Skeletal muscle cell (primary cell): ENCODE measurements at places on chromosomes 12 and 14.

DNA sequence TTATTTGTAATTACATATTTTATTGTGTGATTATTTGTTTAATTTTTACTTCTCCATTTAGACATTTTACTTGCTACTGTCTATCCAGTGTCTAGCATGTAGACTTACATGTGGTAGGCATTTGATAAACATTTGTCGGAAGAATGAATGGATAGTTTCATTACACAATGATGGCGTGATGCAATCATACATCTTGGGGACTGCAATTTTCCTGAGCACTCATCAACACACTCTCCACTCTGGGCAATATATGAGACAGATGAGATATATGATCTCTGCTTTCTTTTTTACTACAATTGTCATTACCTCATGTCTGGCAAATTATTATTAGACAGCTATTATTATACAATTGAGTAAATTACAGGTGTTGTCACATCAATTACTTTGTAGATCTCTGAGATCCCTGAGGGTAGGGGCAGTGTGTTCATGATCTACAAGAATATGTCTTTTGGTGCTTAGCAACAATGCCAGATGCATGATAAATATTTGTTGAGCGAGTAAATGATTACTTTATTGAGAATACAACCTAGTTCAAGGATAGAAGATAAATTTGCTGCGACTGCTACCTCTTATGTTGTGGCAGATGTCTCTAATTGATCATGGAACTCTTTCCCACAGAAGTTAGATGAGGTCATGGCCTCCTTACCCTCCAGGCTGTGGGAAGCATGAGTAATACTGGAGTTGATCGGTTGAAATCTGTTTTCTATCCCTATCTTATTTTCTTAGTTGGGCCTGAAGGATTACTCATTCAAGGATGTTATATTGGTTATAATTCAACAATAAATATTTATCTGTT lies 416.0 kb downstream of the LRIG3 start:
- DNase-seq, result no peak

DNA sequence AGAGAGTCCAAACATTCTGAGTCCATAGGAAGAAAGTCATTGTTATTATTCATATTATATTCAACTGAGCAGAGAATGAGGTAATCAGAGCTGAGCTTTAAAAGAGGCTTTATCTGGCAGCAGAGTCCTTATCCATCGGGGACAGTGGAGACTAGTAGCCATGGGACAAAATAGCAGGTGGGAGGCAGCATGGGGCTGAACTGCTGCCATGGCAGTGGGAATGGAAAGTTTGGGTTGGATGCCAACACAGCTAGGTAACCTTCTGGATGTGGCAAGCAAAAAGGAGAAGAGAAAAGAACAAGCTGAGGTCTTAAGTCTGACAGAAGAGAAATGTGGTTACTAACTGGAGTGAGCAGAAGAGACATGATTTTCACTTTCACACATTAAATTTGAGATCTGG lies 71.0 kb upstream of the CDKN3 start:
- no peak for DNase-seq

DNA sequence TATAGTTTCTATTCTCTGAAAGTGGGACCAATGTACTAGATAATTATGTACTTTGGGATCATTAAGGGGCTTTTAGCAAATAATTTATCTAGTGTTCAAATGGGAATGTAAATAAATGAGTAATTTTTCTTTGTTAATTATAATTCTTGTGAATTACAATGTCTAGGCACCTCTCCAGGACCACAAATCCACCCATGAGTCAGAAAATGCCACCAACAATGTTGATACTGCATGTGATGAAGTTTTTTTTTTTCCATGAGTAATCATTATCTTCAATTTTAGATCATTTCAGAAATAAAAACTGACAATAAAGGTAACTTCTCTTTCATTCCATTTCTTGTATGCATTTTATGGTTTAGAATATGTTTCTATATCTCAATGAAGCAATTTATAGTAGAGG lies 470.3 kb downstream of the VRK1 start:
- DNase-seq, result no peak

DNA sequence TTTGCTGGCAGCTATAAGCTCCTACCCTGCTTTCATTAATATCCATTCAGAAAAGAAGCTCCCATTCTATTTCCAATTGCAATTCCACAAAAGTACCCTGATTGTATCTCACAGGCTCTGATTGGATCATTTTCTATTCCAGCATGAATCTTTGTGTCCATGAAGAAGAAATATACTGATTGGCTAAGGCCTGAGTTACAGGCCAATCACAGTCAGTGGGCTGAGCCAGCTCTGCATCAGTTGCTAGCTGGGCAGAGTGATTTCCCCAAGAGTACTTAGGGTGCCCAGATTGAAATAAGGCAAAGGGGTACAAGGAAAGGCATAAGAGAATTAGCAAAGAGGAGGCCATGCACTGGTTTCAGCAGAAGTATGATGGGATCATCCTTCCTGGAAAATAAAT lies 14.4 kb downstream of the ART4 start:
- no peak for DNase-seq

GRCh38 chr12:28536088-28536487 lies 345.8 kb downstream of the CCDC91 start:
- DNase-seq, result peak; percentile 47

GRCh38 chr14:21917699-21918436 lies 244.2 kb upstream of the OR4E1 start:
- no peak for DNase-seq

DNA sequence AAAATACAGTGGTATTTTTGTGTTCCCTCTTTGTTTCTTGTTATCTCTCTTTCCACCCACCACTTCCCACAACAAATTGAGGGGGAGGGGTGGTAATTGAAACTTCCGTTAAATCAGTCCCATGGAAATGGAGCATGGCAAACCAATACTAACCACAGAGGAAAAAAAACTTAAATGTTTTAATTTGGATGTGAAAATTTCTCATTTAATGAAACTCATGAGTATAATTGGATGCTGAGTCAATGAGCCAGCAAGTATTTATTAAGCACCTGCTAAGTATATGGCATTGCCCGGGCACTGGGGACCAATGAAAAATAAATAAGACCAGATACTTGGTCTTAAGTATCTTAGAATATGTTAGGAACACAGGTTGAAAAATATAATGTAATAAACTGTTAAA lies 147.5 kb downstream of the KCNH5 start:
- DNase-seq, result no peak
